C1 segment of cervical spinal cord (tissue), 14 donors: ENCODE measurements at places on chromosomes 2 and 18.

GRCh38 chr2:74168739-74169138, 9.9 kb downstream of the MOB1A start:
- DNase-seq: no peak

- no peak for DNase-seq
Observed at GRCh38 chr2:46001741-46002506, 295.3 kb upstream of the EPAS1 start.

DNA sequence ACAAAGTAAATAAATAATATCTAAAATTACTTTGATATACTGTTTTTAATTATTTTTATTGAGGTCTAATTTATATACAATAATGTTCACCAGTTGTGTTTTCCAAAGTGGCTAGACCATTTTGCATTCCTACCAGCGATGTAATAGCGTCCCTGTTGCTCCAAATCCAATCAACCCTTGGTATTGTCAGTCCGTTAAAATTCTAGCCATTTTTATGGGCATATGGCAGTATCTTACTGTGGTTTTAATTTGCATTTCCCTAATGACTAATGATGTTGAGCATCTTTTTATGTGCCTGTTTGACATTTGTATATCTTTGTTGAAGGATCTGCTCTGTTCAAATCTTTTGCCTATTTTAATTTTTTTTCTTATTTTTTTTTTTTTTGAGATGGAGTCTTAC, 185.0 kb downstream of the PRPF40A start:
- DNase-seq: no peak

DNA sequence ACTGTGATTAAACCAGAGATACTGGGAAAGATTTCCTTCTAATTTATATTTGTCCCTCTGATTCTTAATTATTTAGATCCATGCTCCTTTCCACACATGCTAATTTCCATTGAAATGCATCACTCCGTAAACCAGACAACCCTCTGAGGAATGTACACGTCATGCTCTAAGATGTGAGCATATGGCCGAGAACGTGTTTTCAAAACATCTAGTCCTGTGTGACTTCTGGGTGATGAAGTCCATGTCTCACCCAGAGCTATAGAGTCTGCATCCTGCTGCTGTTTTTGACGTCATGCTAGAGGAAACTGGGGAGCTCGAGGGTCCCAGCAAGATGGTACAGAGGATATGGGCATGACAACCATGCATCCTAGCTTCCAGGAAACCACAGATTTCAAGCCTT, 53.6 kb downstream of the CAPN13 start:
- no peak for DNase-seq

DNA sequence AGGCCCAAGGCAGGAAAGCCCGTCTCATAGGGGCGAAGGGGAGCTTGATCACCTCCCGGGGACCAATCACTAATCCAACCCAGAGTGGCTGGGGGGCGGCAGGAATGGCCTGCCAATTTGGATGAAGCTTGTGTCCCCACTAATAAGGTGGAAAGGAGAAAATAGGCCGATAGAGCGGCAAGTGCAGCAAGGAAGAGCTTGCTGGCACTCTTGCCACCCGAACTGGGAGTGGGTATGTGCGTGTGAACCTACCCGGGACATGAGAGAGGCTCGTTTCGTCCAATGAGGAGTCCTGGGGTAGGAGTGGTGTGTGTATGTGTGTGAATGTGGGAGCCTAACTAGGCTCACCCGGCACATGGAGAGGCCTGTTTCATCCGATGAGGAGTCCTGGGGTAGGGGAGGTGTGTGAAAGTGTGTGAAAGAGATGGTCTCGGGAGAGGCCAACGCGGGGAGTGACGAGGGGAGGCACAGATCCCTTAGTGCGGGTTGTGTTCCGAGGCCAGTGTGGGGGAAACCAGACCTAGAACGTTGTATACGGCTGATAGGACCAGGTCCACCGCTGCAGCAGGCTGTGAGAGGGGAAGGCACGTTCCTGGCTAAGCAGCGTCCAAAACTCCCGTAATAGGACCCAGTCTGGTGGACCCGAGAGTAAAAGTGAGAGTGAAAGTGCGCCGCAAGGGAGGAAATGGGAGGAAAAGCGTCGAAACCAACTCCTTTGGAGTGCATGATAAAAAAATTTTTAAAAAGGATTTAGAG, 47.1 kb upstream of the SELENOI start:
- peak; percentile 47 for DNase-seq
